ENCODE measurements at places on chromosomes 6 and 20.

GRCh38 chr6:122825163-122825562, 36.1 kb downstream of the SMPDL3A start:
- no peak for DNase-seq

DNA sequence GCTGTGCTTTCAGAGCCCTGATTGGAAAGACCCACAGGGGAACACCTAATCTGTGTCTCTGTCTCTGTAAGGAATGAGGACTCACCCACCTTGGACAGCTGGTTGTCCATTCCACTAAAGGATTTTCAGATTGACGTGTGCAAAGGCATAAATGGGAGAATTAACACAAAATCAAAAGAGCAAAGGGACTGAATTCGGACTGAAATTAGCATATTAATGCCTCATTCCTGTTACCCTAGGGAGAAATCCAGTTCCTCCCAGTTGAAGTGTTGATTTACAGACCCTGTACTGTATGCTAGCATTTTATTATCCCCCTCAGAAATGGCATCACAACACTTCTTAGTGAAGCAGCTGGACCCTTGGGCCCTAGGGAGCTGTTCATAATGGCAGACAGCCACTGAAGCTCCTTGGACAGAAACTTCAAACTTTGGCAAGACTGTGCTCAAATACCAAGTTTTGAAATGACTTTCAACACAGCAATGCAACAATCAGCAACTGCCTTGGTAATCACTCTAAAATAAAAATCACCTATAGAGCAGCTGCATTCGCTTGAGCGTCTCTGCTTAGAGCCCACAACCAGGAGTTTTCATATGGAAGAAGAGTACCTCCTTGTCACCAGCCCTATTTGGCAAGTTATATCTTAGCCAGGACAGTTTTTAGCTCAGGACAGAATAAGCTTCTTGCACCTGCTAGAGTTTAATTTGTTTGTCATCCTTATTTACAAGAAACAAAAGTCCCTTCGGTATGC, 118.1 kb downstream of the TRDN start:
- no peak for DNase-seq

- DNase-seq, result no peak
These were observed 1.7 kb downstream of the PREX1 start for GRCh38 chr20:48826069-48826468.

- DNase-seq, result no peak
These were observed 141.6 kb upstream of the AKAP12 start for GRCh38 chr6:151098166-151098565.

- no peak for DNase-seq
These were observed 2.9 kb downstream of the NRN1 start for GRCh38 chr6:6003621-6004366.

- no peak for DNase-seq
These were observed 63.4 kb downstream of the WDR27 start for GRCh38 chr6:169638388-169638787.

DNA sequence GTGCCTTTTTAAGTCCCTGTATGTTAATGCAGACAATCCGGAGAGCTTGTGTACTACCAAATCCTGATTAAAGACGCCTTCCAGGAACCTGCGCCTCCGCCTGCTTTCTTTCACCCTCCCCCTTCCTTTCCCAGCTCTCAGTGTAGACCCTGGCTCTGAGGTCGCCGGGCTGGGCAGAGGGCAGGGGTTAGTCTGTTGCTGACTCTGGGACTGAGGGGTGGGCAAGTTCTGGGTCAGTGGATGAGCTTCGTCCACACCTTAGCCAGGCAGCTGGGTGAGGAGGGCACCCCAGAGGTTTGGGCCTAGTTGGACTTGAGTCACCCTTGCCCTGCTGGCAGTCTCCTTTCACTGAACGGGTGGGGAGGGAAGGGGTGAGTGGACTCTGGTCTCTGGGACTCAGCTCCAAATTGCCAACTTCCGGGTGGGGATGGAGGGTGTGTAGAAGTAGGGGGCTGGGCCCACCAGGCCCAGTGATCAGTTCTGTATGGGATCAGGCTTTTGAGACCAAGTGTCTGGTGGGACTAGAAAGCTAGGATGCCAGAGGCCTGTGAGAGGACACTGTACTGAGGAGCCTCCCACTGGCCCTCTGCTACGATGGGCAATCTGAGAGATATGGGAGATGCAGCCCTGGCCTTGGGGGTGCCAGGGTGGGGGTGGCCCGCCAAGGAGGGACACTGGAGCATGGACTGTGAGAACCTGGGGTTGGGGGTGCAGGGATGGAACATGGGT, 21.3 kb upstream of the SLC22A7 start:
- no peak for DNase-seq

DNA sequence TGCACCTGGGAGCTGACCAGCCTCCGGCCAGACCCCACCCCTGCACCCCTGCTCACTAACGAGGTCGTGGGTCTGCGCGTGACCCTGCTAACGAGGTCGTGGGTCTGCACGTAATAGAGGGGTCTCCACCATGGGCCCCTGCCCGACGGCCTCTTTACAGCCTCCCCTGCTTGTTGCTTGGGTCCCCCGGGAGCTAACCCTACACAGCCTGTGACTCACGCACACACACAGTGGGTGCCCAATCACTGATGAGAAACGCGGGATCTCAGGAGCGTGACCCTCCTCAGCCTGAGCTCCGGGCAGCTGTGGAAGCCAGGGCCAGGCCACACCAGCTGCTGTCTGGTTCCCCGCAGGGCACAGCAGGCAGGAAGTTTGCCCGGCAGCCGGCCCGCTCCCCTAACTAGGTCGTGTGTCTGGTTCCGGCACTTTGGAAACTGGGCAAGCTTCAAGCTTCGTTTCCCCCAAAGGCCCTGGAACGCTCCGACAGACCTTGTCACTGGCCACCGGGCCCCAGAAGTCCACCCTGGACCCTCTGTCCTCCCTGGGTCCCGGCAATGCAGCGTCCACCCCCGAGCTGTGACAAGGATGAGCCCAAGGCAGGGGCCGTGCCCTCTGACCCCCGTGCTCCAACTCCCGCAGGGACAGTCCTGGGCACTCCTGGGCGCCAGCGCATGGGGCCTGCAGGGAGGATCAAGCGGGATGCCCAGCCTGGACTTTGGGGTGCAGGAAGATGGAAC, 767 bp downstream of the PTK6 start:
- peak; percentile 49 for DNase-seq

Measured in ACHN (cell line).